ENCODE measurements at places on chromosomes 16 and 17. TPM values are rescaled to one million over a fixed set of nuclear protein-coding genes. Genes with fewer than 3 reads are reported as not detected.

FLYWCH2 gene
- total RNA-seq: 42.8 TPM

LPO gene
- total RNA-seq: not detected

HCRT gene
- not detected for total RNA-seq

PIK3R5 gene
- not detected for total RNA-seq

KREMEN2 gene
- total RNA-seq: 0.43 TPM

ST6GALNAC1 gene
- 1.3 TPM for total RNA-seq

SLC13A2 gene
- not detected for total RNA-seq

NHLRC4 gene
- 0.33 TPM for total RNA-seq

ITGAL gene
- not detected for total RNA-seq

ZPBP2 gene
- not detected for total RNA-seq

CACNG1 gene
- total RNA-seq: not detected

HSD17B1 gene
- 5.5 TPM for total RNA-seq

ABCA10 gene
- total RNA-seq: 0.87 TPM

NPB gene
- total RNA-seq: 0.33 TPM

TMC8 gene
- under 0.01 TPM for total RNA-seq
